Thoracic aorta (tissue), 2 donors: ENCODE measurements at places on chromosomes 4 and X. TPM values are rescaled to one million over a fixed set of nuclear protein-coding genes. Genes with fewer than 3 reads are reported as not detected.

DNA sequence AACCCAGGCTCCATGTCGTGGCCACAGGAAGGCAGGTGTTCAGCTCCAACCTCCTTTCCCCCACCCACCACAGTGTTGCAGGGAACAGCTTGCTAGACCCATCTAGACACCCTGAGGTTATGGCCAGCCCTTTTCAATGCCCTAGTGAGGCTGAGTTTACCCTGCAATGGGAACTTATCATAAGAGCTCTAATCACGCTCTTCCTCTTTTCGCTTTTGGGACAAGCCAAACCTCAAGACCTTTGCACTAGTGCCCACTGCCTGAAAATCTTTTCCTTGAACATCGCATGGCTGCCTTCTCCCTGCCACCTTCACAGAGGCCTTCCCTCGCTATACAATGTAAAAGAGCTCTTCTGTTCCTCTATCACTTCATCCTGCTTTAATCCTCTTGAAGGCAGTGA, 2.4 kb upstream of the FGFBP2 start:
- no peak overlapping the region for H3K27ac ChIP-seq
- H3K27me3 ChIP-seq = no peaks in the 10 kb centered on the region
- H3K4me3 ChIP-seq = no peak overlapping the region
- DNase-seq = no peak
- H3K36me3 ChIP-seq = no peaks in the 10 kb centered on the region
- H3K4me1 ChIP-seq = no peaks in the 10 kb centered on the region

DNA sequence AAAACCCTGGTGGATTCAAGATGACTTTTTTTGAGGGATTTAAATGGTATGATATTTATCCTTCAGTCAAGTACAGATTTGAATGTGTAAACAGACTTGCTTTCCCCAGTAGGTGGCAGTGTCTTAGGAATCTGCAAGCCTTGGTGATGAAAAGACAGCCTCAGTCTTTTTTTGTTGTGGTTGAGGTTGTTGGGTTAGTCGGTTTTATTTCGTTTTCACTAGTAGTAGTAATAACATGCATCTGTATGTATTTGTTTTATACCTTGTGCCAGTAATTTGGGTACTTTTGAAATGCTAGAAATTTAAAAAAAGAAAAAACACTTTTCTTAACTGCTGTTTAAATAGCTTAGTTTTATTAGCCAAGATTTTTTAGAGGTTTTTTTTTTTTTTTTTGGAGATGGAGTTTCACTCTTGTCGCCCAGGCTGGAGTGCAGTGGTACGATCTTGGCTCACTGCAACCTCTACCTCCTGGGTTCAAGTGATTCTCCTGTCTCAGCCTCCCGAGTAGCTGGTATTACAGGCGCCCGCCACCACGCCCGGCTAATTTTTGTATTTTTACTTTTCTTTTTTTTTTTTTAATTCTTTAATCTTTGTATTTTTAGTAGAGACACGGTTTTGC, 39.2 kb downstream of the COPS4 start:
- H3K4me1 ChIP-seq = no peaks in the 10 kb centered on the region
- H3K4me3 ChIP-seq = no peak overlapping the region
- H3K27me3 ChIP-seq = no peaks in the 10 kb centered on the region
- DNase-seq = no peak

Gene TRAM1L1
- total RNA-seq = 0.68 TPM

Gene COL4A5
- total RNA-seq = 53.5 TPM

- H3K4me3 ChIP-seq = no peak overlapping the region
- peaks cover 44% of the 10 kb centered on the region for H3K4me1 ChIP-seq
- peak overlapping the region; percentile 33 for H3K27ac ChIP-seq
Measured at GRCh38 chr4:185512516-185512915, 22.8 kb downstream of the PDLIM3 start.

Gene GPRASP1
- 19.4 TPM for total RNA-seq

DNA sequence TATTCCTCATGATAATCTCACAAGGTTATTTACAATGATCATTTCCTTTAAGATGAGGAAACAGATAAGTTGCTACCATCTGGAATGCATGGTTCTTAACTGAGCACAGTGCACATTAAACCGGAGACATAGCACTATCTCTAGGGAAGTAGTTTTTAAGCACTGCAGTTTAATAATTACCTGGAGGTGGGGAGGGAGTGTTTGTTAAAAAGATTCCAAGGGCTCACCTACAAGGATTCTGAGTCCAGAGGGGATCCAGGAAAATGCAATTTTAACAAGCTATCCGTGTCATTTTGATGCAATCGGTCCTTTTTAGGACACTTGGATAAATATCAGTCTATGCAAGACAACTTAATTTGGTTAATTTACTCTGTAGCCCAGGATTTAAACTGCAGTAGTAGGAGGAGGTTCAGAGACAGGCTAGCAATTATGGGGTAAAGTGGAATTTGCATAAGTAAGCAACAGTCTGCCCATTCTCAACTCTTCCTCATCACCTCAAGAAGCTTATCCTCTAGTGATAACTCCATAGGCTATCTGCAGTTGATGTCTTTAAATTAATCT, 2.8 kb upstream of the PDLIM5 start:
- no peaks in the 10 kb centered on the region for H3K36me3 ChIP-seq
- DNase-seq = no peak
- H3K4me1 ChIP-seq = peaks cover 30% of the 10 kb centered on the region
- H3K4me3 ChIP-seq = no peak overlapping the region

Gene SLC6A14
- not detected for total RNA-seq

- H3K4me3 ChIP-seq = peak overlapping the region; percentile 22
- no peak overlapping the region for H3K27ac ChIP-seq
- H3K36me3 ChIP-seq = no peaks in the 10 kb centered on the region
- DNase-seq = no peak
- H3K27me3 ChIP-seq = no peaks in the 10 kb centered on the region
- H3K4me1 ChIP-seq = peaks cover 6% of the 10 kb centered on the region
Measured at GRCh38 chr4:6493658-6494304, 21.4 kb upstream of the PPP2R2C start.

GRCh38 chr4:55545641-55546505, 836 bp downstream of the CLOCK start:
- peak overlapping the region; percentile 92 for H3K4me3 ChIP-seq
- H3K27me3 ChIP-seq = no peaks in the 10 kb centered on the region
- DNase-seq = peak; percentile 24
- H3K27ac ChIP-seq = peak overlapping the region; percentile 95
- H3K4me1 ChIP-seq = peaks cover 2% of the 10 kb centered on the region

- H3K27me3 ChIP-seq = no peaks in the 10 kb centered on the region
- peaks cover 3% of the 10 kb centered on the region for H3K4me1 ChIP-seq
- DNase-seq = no peak
- H3K36me3 ChIP-seq = no peaks in the 10 kb centered on the region
- H3K4me3 ChIP-seq = no peak overlapping the region
- H3K27ac ChIP-seq = no peak overlapping the region
Measured at GRCh38 chrX:115490814-115491213, 70.2 kb upstream of the PLS3 start.

GRCh38 chrX:53337101-53337500, 55.7 kb upstream of the IQSEC2 start:
- no peak for DNase-seq
- no peak overlapping the region for H3K27ac ChIP-seq
- no peaks in the 10 kb centered on the region for H3K36me3 ChIP-seq

GRCh38 chr4:152938237-152938947, 2.3 kb downstream of the FHDC1 start:
- H3K27me3 ChIP-seq = no peaks in the 10 kb centered on the region
- H3K4me1 ChIP-seq = peaks cover 6% of the 10 kb centered on the region
- H3K36me3 ChIP-seq = no peaks in the 10 kb centered on the region
- H3K4me3 ChIP-seq = peak overlapping the region; percentile 80

Gene SERPINA7
- total RNA-seq = not detected

DNA sequence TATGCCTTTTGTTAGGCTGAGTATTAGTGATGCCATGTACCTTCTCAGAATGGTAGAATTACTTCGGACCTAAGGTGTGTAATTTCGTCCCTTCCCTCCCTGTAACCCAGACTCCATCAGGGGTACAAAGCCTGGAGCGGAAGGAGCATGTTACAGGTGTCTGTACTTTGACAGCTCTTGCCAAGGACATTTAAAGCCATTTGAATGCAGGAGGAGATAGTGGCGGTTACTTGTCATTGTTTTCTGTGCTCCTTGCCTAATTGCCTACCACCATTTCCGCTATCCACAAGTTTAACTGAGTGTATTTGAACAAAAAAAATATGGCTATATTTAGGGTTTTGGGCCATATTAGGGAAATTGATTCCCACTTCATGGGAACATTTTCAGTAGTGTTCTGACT, 1.8 kb downstream of the FNIP2 start:
- peak overlapping the region; percentile 81 for H3K4me3 ChIP-seq
- H3K27me3 ChIP-seq = no peaks in the 10 kb centered on the region
- no peak for DNase-seq
- H3K4me1 ChIP-seq = peaks cover 67% of the 10 kb centered on the region
- peak overlapping the region; percentile 50 for H3K27ac ChIP-seq
- H3K36me3 ChIP-seq = no peaks in the 10 kb centered on the region

- H3K36me3 ChIP-seq = no peaks in the 10 kb centered on the region
- H3K27me3 ChIP-seq = no peaks in the 10 kb centered on the region
- H3K27ac ChIP-seq = no peak overlapping the region
- no peaks in the 10 kb centered on the region for H3K4me1 ChIP-seq
Measured at GRCh38 chr4:121242188-121242750, 78.1 kb upstream of the TNIP3 start.

GRCh38 chr4:30616942-30617646, 103.1 kb upstream of the PCDH7 start:
- DNase-seq = no peak
- H3K4me1 ChIP-seq = no peaks in the 10 kb centered on the region
- H3K27me3 ChIP-seq = no peaks in the 10 kb centered on the region
- H3K4me3 ChIP-seq = no peak overlapping the region
- no peak overlapping the region for H3K27ac ChIP-seq
- no peaks in the 10 kb centered on the region for H3K36me3 ChIP-seq

Gene SOD3
- 549 TPM for total RNA-seq

Gene ZCCHC18
- total RNA-seq = 0.49 TPM

DNA sequence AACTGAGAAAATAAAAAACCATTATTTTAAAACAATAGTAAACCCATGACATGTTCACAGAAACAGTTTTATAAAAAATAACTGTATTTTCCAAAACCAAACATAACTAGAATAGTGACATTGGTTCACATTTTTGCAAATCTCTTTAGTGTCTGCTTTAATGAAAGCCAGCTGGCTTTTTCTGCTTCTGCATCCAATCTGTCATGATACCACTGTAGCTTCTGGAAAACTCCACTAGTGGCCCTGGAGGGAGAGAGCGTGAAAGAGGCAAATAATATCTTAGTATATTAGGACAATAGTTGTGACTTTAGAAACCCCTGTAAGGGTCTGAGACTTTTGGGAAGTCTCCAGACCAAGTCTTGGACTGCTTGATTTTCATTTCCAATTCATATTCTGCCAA, 31.1 kb downstream of the FGFBP1 start:
- H3K4me3 ChIP-seq = no peak overlapping the region
- no peaks in the 10 kb centered on the region for H3K4me1 ChIP-seq
- no peaks in the 10 kb centered on the region for H3K27me3 ChIP-seq
- no peak overlapping the region for H3K27ac ChIP-seq
- DNase-seq = no peak

DNA sequence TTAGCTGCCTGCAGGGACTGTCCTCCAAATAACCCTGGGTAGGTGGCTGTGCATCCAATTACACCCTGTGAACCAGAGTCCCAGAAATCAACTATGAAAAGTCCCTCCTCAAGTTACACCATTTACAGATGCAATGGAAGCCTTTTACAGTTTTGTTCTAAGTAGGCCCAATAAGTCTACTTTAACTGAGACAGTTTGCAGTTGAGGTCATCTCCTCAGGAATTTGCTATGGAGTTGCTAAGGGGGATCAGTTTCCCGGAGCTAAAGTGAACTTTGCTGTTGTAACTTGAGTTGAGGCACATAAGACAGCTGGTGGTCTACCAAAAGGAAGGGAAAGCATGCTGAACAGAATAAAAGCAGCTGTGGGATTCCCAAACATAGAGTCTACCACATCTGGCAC, 121.6 kb upstream of the STK26 start:
- H3K27me3 ChIP-seq = no peaks in the 10 kb centered on the region
- H3K4me1 ChIP-seq = no peaks in the 10 kb centered on the region

DNA sequence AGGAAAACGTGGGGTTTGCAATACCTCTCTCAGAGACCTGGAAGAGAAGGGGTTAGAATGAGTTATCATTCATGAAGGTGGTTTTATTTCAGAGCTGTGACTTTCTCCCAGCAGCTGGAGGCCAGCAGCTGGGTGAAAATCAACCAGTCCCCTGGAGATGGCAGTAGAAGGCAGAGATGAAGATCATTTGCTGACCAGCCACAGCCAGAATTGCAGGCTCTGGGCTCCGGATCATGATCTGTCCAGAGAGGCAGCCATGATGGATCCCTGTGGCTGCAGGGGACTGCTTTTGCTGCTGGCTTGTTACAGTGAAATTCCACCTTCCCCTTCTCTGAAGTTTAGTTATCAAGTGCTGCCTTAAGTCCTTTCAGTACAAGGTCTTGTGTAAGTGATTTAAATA, 46.9 kb upstream of the TAB3 start:
- H3K27me3 ChIP-seq = no peaks in the 10 kb centered on the region
- H3K4me1 ChIP-seq = no peaks in the 10 kb centered on the region
- H3K36me3 ChIP-seq = no peaks in the 10 kb centered on the region
- DNase-seq = no peak
- H3K27ac ChIP-seq = no peak overlapping the region

- no peak for DNase-seq
- H3K4me3 ChIP-seq = peak overlapping the region; percentile 5
Measured at GRCh38 chr4:80268081-80268823, 1.8 kb downstream of the FGF5 start.
